ENCODE measurements at places on chromosomes 3 and 15.

DNA sequence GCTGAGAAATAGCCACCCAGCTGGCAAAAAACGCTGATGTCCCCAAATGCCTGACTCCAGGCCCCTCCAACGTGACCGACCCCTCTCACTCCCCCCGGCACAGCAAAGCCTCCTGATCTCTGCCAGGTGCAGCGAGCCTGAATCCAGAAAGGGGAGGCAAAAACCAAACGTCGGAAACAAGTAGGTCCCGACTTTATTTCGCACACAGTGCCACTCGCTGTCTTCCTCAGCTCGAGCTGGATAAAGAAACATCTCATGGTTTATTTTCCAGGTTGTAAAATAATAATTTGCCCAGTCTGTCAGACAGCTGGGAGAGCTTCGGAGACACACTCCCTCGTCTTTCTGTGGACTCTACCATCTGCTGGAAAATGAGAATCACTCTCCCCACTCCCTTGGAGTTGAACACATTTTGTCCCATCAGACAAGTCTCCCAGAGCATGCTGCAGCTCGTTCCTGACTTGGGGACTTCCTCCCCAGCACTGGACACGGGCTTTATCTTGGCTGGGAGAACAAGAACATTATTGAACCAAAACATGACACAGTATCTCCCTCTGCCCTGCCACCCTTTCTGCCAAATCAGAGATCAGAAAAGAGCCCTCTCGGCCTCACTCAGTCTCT, 142.8 kb downstream of the NUP210 start:
- peak; percentile 72 for DNase-seq

DNA sequence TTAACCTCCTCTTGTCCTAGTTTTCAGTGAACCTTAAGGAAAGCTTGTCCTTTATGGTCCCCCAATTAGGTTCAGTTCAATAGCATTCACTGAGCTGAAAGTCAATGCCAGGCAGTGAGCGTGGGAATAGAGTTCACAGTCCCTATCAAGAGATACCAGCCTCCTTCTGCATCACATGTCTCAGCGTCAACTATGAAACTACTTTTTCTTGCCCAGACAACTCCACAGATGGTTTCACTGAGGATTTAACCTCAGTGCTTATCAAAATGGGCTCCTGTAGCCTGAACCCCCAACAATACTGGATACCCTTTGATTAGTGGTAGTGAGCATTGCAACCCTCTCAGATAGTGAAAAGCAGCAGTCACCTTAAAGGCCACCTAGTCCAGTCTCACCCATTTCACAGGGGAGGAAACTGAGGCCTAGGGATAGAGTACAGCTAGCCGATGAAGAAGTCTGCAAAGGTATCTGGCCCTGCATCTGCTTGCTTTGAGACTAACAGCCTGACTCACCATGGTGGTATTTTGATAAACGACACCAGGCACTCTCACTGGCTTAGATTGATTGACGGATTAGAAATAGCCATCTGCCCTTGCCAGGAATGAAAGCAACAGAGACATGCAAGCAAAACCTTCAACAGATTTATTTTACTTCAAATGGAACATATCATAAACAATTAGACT, 1.6 kb upstream of the UBA3 start:
- DNase-seq, result no peak

DNA sequence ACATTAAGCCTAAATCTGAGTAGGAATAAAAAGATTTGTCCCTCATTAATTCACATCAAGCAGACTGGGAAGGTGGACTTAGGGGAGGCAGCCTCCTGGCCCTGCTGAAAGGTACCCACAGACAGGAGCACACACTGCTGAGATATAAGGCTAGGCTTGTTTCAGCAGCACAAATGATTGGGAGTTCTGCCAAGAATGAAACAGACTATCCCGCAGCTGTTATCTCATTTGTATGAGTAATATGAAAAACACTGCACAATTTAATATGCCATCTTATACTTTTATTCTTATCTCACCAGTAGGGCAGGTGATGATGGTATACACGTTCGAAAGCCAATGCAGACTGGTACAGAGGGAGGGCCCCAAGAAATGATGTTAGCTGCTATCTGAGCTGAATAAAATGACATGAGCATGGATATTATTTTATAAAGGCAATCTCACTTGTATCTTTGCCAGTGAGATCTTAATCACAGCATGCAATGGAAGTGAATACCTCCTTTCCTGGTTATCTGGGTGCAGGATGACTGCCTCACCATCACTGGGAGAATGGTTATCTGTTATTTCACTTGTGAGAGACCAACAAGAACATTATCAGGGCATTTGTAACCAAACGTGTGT, 258.7 kb upstream of the PPP2R3A start:
- DNase-seq, result no peak

DNA sequence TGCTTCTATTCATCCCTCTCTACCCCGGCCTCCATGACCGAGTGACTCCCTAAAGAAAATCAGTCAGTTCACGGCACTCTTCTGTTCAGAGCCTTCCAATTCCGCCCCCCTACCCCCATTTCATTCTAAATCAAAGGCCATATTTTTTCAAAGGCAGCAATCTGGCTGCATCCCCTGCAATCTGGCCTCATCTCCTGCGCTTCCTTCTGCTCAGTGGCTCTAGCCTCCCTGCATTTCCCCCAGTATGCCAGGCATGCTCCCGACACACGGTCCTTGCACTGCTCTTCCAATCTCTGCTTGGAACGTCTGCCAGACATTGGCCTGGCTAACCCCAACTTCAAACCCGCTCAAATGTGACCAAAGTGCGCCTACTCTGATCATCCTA, 67.7 kb downstream of the EXOG start:
- DNase-seq, result no peak

GRCh38 chr15:51126842-51127241, 32.1 kb upstream of the TNFAIP8L3 start:
- no peak for DNase-seq

DNA sequence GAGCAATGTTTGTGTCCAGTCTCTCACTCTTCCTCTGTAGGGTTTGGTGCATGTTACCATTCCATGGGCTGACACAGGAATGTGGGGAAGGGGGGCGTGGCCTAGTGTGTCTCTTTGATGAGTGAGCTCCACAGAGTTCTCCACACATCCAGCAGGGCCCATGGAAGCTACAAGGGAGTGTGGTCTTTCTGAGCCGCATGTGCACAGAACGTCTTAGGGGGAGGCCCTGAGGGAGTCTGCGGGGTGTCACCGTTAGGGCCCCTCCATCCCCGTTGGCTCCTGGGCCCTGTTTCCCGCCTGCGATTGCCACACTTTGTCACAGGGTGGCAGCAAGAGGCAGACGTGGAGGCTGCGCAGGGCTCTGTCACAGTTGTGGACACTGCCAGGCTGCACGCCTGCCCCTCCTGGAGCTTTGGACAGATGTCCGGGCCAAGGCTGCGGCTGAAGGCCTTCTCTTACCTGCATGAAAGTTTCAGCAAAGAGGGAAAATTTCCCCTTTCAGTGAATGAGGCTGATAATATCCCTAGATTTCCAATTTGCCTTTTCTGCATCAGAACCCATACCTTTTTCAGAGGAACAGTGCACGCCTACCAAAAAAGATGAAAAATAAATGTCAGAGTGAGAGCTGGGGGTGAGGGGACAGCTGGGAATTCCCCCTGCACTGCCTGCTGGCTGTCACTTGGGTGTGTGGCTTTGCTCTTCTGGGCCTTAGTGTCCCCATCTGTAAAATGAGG, 24.3 kb downstream of the CACNA2D3 start:
- peak; percentile 63 for DNase-seq

GRCh38 chr15:98580572-98580971, 67.8 kb upstream of the IGF1R start:
- peak; percentile 76 for DNase-seq

- no peak for DNase-seq
Observed at GRCh38 chr3:30467596-30468238, 138.7 kb upstream of the TGFBR2 start.

GRCh38 chr3:11438646-11439045, 166.4 kb downstream of the ATG7 start:
- peak; percentile 84 for DNase-seq

GRCh38 chr15:73424506-73424905, 18.5 kb upstream of the REC114 start:
- no peak for DNase-seq

DNA sequence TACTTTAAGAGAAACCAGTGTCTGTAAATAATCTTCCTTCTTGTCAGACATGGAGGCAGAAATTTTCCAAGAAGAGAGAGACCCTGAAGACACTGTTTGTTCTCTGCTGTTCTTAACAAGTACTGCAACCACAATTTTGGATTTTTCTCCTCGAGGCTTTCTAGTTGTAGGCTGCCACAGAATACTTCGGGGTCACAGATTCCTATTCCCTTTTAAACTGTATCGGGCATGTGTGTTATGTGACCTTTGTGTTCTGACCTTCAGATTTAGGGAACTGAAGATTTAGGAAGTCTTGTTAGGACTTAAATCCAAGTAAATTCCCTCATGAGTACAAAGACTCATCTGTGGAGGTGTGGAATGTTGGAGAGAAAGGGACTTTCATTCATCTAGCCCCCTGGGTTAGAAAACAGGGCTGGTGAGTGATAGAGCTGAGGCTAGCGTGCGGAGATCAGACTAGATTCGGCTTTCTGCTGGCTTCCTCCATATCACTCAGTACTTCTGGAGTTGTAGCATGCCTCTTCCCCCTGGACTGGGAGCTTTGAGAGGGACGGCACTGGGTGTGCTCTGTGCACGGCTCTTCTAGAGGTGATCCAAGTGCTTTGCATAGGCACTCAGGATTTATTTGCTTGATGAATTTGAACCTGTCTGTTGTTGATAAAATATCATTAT, 237.0 kb downstream of the LPP start:
- DNase-seq, result no peak

GRCh38 chr3:128423525-128424147, 43.1 kb downstream of the DNAJB8 start:
- DNase-seq, result no peak

GRCh38 chr15:71079208-71080044, 35.8 kb upstream of the THSD4 start:
- no peak for DNase-seq

GRCh38 chr3:33439546-33440327, 468 bp downstream of the UBP1 start:
- DNase-seq, result peak; percentile 60

DNA sequence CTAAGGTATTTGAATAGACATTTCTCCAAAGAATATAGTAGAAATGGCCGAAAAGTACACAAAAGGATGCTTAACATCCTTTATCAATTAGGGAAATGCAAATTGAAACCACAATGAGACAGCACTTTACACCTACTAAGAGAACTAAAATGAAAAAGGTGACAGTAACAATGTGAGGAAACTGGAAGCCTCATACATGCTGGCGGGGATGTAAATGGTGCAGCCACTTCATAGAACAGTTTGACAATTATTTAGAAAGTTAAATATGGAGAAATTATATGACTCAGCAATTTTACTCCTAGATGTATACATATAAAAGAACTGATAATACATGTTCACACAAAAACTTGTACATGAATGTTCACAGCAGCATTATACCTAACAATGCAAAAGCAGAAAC, 13.4 kb downstream of the SPICE1 start:
- DNase-seq, result no peak

GRCh38 chr15:73924171-73924921, 1.9 kb upstream of the LOXL1 start:
- peak; percentile 74 for DNase-seq

- DNase-seq, result no peak
Observed at GRCh38 chr3:65595222-65596028, 443.3 kb downstream of the MAGI1 start.

DNA sequence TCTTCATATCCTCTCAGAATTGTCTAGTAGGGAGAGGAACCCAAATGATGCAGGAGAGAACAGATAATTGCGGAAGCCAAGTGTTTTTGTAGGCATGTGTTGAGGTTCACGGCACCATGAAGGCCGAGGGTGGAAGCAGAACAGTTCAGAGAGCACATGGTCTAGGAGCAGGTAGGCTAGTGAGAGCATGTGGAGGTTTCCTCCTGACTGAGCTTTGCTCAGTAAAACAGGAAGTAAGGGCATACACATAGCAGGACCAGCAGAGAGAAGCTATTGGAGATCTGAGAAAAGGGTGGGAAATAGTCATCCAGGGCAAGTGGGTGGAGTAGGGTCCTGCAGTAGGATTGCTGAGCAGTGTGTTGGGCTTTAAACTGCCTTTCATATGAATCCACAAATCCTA, 491.1 kb downstream of the FHIT start:
- DNase-seq, result no peak

DNA sequence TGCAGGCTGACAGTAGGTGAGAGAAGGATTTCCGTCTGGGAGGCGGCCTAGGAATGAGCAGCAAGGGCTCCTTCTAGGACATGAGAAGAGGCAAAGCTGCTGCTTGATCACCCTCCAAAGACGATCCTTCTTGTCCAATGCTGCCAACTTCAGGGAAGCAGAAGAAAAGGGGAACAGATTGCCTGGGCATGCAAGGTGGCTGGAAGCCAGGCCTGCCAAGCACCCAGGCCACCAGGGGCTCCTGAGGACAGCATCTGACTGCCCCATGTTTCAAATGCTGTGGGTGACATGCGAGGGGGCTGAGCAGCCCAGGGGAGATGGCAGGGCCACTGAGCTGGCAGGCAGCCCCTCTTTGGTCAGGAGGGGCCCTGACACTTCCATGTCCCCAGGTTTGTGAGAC, 3.3 kb upstream of the GRIP2 start:
- peak; percentile 53 for DNase-seq

DNA sequence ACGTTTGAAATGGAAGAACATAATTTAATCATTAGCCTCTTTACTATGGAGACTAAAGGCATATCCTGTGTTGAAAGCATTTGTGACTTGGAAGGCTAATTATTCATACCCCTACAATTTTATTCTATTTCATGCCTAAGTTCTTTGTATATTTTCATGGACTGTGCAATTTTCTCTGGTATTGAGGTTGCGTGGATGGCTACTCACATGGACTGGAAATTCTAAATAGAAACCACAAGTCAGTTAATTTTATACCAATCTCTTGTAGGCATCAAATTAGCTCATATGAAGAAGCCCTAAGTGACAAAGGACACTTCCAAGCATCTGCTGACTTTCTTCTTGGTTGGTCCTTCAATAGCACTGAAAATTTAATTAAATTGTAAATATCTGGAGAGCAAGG, 1353.5 kb downstream of the ROBO1 start:
- DNase-seq, result no peak

- no peak for DNase-seq
Observed at GRCh38 chr3:86594838-86595237, 396.1 kb downstream of the VGLL3 start.

All from kidney (tissue), 22 donors.